ENCODE measurements at places on chromosomes 5 and 9.

GRCh38 chr9:129310666-129311350, 132.7 kb upstream of the IER5L start:
- no peak for DNase-seq

GRCh38 chr5:109689740-109690241, at the start of gene MAN2A1:
Gene MAN2A1, plus strand, starts transcription at chr5:109689927. Its CDS starts 491 bp downstream, at chr5:109690418.
- no peak for DNase-seq

GRCh38 chr9:19656704-19657103, 132.1 kb downstream of the SLC24A2 start:
- DNase-seq = no peak

DNA sequence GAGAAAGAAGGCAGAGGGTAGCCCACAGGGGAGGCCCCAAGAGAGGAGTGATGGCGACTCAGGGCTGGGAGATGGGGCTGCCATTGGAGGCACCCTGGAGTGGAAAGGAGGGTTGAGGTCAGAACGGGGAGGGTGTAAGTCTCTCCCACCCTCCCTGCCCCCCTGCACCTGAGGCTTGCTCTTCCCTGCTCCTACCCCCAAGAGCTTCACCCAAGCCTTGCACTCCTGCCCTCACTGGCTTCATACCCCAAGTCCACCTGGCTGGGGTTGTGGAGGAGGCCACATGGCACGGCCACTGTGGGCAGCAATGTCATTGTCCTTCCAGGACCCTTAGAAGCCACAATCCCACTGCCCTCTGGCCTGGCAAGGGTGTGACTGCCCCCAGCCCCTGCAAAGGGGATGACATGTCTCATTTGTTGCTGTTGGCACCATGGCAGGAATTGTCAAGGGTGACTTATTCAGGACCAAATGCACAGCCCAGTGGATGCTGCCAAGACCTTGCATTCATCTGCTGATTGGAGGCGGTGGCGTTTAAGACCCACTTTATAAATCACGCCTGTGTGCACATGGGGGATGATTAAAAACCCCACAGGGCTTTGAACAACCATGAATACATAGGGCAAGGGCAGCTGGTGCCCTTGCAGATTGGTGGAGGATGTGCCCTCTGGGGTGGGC, 47.6 kb upstream of the RNU6ATAC start:
- DNase-seq = no peak

DNA sequence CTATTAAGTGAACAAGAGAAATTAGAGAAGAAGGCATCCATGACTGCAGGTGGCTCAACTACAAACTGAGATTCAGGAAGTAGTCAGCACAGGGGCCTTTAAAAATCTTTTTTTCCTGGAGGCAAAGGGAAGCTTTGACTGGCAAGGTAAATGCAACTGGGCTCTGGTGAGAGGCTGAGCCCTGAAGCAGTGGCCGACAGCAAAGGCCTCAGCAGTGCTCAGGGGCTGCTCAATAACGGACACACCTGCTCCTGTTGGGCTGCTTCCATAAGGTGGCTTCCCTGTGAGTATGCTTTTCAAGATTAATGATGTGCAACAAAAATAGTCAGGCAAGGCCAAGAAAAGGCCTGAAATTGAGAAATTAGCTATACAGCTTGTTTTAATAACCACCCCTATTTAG, 134.2 kb upstream of the RGMB start:
- DNase-seq = no peak

DNA sequence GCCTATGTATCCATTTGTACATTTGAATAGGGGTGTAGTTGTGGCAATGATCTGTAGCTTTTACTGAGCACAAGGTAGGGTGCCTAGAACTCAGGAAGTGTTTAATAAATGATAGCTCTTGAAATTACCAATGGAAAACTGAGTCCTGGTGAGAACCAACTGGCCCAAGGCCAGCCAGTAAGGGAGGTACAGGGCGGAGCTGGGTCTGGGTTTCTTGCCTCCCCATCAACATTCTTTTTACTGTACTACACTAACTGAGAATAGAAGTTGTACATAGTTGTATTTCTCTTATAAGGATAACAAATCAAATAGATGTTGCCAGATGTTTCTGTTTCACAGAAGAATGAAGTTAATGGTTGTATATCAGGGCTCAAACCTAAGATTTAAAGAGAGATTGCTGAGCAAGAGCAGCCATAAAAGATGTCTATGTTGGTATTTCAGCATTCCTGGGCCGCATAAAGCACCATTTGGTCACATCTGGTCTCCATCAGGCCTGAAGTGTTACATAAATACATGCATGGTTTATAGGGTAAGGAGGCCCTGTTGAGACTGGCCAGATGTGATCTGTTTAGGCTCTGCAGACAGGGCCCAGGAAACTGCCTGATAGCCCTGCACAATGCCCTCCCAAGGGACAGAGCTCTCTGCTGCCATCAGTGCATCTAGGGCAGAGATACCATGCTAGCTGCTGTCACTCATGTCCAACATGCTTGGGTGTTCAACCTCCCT, 210.5 kb downstream of the NXNL2 start:
- DNase-seq = no peak

DNA sequence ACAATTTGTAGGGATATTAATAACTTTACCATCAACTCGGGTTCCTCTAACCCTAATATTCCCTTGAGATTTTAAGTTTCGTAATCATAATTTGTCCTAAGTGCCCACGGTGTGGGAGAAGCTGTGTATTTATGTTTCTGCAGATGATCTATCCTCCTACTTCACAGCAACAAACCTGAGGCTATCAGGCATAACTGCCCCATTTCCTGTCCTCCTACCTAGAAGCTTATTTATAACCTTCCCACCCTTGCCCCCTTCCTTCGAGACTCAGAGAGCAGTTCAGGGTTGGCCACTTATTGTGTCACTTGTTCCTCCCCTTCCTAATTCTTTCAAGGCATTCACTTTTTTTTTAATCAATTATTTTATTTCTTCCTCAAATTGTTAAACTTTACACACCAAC, 29.6 kb upstream of the LCP2 start:
- DNase-seq = no peak

DNA sequence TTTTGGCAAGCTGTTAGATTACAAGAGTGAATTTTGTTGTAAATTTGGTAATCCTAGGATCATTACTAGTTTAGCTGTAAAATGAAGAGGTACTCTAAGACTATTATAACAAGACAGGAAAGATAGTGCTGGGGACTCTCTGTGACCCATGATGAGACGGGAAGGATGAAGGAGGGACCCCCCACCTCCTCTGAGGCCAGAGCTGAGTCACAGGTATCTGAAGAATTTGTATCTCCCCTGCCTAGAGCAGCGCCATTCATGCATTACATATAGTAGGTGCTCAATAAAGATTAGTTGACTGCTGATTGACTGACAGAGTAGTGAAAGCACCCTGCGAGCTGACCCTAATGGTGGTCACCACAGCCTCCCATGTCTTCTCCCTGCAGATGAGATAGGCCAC, 202.8 kb downstream of the SNX18 start:
- DNase-seq = no peak

GRCh38 chr9:136881691-136882108, 4.6 kb upstream of the TRAF2 start:
- no peak for DNase-seq

DNA sequence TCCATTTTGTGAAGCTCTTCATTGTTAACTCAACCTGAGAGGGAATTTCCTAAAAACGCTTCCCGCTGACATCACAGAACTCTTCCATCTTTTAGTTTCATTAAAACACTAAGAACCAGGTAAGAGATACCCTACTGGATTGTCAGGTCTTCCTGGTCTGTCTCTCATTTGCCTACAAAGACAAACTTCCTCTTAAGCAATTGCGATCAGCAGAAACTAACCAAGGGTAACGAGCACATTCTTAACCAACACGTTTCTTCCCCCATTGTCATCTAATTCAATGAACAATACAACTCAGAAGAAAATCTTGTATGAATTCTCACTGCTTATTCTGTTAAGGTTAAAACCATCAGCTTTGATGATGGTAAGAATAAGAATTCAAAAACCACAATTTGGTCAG, 6.6 kb downstream of the FBXW11 start:
- no peak for DNase-seq

DNA sequence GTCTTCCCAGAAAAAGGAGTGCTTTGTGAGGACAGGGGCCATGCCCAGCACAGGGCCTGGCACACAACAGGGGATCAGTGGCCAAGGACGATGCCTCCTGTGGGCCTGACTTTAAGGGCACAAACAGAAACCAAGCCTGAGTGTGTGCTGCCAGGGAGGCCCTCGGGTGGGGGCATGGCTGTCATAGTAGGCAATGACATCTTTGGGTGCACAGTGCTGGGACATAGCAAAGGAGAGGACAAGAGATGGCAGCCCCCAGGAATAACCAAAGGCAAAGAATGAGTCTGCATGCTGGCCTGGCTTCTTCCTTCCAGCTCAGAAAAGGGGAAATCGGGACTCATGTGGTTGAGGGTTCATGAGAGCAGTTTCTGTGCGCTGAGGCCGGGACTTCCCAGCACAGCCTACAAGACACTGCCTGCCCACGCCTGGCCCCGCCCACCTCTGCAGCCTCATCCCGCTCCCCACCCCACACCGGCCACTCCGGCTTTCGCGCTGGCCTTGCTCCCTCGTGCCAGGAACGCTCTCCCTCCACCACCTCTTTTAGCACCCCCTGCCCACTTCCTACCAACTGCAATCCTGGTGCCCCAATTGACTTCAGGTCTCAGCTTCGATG, 13.8 kb upstream of the LHX2 start:
- no peak for DNase-seq

- no peak for DNase-seq
Observed at GRCh38 chr5:171697221-171698102, 88.2 kb upstream of the SMIM23 start.

GRCh38 chr9:93536874-93537273, 39.5 kb upstream of the PHF2 start:
- no peak for DNase-seq

- DNase-seq = no peak
Observed at GRCh38 chr5:31984691-31985090, 189.4 kb downstream of the GOLPH3 start.

- DNase-seq = no peak
Observed at GRCh38 chr5:160001457-160001856, 7.5 kb upstream of the TTC1 start.

GRCh38 chr9:95157481-95158151, 159.9 kb downstream of the FANCC start:
- no peak for DNase-seq

- peak; percentile 30 for DNase-seq
Observed at GRCh38 chr5:149761461-149761860, 31.4 kb downstream of the PPARGC1B start.

GRCh38 chr5:106862450-106863193, 808.1 kb downstream of the EFNA5 start:
- no peak for DNase-seq

- DNase-seq = no peak
Observed at GRCh38 chr5:17255471-17256021, 38.1 kb downstream of the BASP1 start.

- DNase-seq = peak; percentile 85
Observed at GRCh38 chr5:127556609-127557334, 39.3 kb downstream of the PRRC1 start.

- no peak for DNase-seq
Observed at GRCh38 chr9:69412741-69413150, 87.7 kb downstream of the ENTREP1 start.

GRCh38 chr9:127884427-127884911, 7.0 kb upstream of the AK1 start:
- DNase-seq = no peak

DNA sequence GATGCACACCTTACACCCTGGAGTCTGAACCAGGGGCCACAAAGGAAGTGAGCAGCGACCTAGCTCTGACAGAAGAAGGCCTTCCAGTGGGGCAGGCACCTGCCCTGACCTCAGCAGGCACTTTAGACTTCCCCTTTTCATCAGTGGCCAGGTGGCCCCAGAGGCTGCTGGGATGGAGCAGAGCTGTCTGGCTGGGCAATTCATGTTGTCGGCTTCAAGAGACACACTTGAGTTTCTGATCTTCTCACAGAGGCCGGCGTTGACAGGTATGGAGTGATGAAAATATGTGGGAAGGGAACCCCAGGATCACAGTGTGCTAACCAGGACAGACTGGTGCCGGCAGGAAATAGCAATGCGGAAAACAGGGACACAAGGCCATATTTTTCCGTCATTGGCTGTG, 375.5 kb downstream of the CTNND2 start:
- DNase-seq = no peak

- DNase-seq = no peak
Observed at GRCh38 chr9:24765025-24765756, 219.5 kb upstream of the IZUMO3 start.

- no peak for DNase-seq
Observed at GRCh38 chr5:37075399-37075950, 173.7 kb downstream of the CPLANE1 start.

DNA sequence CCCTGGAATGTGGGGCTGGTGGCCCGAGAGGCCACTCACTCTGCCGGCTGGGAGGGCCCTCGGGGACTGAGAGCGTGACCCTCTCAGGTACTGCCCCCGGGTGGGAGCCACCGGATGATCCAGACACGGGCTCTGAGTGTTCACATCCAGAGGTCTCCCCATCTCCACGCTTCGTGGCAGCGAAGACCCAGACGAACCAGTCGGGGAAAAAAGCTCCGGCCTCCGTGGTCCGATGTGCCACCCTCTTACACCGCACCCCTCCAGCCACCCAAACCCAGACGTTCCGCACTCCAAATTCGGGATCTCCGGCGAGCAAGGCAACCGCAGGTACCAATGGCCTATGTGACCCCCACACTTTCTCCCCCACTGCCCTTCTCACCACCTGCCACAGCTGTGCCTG, 49.5 kb downstream of the AMBP start:
- no peak for DNase-seq

GRCh38 chr5:2109566-2109965, 226.8 kb upstream of the IRX4 start:
- DNase-seq = no peak

DNA sequence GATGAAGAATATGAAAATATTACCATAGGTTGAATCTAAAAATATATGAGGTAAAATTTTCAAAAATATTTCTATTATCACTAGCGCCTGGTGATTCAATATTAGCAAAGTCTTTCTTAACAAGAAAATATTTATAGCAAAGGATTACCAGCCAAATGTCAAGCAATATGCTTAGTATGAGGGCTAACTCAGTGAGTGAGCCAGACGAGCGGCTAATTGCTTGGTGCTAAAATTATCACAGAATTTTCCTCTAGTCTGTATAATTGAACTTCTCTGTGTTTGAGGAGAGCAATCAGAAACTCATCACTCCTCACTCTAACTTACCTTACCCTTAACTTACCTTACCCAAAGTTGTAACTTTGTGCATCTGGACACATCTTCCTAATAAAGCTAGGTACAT, 304.9 kb upstream of the PRR16 start:
- DNase-seq = no peak

GRCh38 chr5:170623576-170624181, 119.9 kb downstream of the KCNIP1 start:
- DNase-seq = peak; percentile 21

GRCh38 chr5:139100825-139101224, 97.3 kb downstream of the SIL1 start:
- DNase-seq = no peak

- no peak for DNase-seq
Observed at GRCh38 chr9:99023831-99024230, 80.1 kb downstream of the COL15A1 start.

GRCh38 chr5:126122942-126123341, 300.3 kb upstream of the GRAMD2B start:
- DNase-seq = no peak

All from LNCaP clone FGC (cell line).